ENCODE measurements at places on chromosomes 11 and 22.

DNA sequence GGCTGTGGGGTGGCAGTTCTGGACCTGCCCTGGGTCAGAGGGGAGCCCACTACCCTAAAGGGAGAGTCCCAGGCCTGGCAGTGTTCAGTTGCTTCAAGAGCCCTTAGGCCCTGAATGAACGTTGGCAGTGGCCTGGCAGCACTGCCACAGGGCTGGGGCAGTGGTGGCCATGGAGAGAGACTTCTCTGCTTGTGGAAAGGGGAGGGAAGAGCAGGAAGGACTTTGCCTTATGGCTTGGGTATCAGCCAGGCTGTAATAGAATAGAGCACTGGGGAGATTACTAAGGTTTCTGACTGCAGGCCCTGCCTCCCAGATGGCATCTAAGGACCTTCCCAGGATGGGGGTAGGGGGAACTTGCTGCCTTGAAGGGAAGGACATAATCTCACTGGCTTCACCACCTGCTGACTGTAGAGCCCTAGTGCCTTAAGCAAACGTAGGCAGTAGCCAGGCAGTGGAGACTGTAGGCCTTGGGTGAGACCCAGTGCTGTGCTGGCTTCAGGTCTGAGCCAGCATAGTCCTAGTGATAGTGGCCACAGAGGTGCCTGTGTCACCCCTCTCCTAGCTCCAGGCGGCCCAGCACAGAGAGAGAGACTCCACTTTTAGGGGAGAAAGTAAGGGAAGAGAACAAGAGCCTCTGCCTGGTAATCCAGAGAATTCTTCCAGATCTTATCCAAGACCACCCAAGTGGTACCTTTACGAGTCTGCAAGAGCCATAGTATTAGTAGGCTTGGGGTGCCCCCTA lies 27.6 kb downstream of the PLA2G6 start:
- DNase-seq = no peak

DNA sequence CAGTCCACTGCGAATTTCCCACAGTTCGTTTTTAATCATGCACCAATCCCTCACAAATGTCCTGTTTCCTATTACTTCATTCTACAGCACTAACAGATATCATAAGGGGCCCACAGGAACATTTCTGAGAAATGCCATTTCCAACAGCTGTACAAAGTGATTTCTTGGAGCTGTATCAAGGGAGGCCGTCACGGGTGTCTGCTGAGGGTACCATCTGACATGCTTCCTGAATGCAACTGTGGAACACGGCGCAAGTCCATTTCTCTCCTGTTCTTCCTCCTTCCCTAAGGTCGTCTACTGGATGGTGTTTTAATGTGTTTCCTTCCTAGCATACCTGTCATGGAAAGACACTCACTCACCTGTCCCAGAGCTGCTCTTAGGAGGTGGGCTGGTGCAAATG lies 320.7 kb downstream of the LARGE1 start:
- no peak for DNase-seq

GRCh38 chr22:31951194-31952093 lies 7.1 kb downstream of the YWHAH start:
- DNase-seq = no peak

DNA sequence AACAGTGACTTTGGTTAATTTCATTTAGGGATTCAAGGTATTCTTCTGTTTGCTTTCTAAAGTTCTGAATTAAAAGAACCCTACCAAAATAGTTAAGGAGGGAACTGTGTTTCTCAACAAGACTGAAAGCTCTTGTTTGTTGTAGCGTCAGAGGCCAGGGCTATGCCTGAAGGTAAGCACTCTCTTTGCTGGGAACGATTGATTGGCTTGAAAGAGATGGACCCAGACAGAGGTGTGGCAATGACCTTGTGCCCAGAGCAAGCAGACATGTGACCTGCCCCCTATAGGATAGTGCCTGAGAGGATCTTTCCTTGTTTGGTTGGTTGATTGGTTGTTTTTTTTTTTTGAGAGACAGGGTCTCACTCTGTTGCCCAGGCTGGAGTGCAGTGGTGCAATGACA lies 68.3 kb upstream of the CECR2 start:
- no peak for DNase-seq

- no peak for DNase-seq
Observed at GRCh38 chr11:116404462-116404798, 368.4 kb downstream of the BUD13 start.

GRCh38 chr11:23574149-23574548 lies 713.9 kb upstream of the CCDC179 start:
- DNase-seq = no peak

DNA sequence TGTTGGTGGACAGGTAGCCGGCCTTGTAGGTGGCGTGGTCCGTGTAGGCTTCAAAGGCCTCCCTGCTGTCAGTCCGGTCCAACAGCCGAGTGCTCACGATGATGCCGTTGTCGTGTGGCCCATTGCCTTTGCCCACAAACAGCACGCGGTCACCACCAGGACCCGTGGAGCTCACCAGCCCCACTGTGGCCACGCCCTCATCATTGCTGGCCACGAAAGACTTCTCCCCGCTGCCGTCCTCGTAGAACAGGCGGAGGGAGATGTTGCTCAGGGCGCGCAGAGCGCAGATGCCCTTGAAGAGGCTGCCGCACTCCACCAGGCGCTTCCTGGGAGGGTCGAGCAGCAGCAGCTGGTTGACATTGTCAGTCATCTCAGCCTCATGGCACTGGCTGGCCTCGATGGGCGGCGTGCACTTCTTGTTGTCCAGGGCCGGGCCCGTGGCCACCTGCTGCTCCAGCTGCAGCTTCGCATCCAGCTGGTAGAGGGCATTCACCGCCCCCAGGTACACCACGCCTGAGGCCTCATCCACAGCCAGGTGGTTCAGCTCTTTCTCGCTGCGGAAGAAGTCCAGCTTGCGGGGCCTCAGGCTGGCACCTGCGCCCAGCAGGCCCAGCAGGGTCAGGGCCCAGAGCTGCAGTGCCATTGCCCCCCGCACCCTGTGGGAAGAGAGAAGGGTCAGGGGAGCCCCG lies 17.4 kb downstream of the PLXNB2 start:
- no peak for DNase-seq

All from kidney glomerular epithelial cell (primary cell).